ENCODE measurements at places on chromosomes 1 and 21.

DNA sequence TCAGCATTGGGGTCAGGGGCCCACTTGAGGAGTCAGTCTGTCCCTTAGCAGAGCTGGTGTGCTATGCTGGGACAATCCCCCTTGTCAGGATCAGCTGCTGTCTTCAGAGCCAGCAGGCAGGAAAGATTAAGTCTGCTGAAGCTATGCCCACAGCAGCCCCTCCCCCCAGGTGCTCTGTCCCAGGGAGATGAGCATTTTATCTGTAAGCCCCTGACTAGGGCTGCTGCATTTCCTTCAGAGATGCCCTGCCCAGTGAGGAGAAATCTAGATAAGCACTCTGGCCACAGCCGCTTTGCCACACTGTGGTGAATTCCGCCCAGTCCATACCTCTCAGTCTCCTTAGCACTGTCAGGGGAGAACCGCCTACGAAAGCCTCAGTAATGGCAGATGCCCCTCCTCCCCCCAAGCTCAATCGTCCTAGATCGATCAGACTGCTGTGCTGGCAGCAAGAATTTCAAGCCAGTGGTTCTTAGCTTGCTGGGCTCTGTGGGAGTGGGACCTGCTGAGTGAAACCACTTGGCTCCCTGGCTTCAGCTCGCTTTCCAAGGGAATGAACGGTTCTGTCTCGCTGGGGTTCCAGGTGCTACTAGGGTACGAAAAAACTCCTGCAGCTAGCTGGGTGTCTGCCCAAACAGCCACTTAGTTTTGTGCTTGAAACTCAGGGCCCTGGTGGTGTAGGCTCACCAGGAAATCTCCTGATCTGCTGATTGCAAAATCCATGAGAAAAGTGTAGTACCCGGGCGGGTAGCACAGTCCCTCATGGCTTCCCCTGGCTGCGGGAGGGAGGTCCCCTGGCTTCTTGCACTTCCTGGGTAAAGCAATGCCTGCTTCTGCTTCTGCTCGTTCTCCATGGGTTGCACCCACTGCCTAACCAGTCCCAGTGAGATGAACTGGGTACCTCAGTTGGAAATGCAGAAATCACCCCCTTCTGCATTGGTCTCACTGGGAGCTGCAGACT, 25.1 kb upstream of the TP53BP2 start:
- peak; percentile 42 for DNase-seq

- no peak for DNase-seq
These were observed 167.5 kb upstream of the CAMK1G start for GRCh38 chr1:209416039-209416438.

DNA sequence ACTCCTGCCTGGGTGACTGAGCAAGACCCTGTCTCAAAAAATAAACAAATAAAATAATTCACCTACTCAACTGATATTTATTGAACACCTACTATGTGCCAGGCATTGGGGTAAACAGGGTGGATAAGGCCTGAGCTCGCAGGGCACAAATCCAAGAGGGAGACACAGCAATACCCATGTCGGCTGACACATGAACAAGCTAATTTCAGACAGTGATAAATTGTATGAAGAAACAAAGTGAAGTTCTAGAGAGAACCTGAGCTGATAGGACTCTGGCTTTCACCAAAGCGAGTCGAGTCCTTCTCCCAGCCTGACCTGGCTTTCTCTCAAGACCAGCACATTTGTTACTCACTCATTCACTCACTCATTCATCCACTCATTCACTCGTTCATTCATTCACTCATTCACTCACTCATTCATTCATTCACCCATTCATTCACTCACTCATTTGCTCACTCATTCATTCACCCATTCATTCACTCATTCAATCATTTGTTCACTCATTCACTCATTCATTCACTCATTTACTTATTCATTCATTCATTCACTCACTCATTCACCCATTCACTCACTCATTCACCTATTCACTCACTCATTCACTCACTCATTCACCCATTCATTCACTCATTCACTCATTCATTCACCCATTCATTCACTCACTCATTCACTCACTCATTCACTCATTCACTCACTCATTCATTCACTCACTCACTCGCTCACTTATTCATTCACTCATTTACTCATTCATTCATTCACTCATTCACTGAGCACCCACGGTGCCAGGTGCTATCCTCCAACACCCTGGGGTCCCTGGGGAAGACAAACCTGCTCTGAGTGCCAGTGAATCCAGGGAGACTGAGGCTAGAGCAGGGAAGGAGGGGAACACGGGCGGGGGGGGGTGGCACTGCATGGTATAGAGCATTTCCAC, 37.4 kb upstream of the CASZ1 start:
- no peak for DNase-seq

DNA sequence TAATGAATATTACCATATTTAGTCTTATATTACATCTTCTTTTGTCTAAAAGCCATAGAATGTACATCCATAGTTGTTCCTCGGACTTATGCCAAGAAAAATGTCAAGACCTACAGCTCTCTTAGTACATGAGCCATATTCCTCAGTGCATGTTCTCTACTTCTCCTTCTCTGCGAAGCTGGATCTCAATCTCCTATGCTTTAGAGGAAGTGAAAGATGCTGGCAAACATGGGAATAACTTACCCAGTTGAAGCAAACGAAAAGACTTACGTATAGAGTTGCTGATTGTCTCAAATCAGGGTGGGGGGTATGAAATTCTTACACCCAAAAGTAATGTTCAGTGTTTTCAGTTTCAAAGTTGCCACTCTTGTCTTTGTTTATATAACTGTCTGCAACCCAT, 32.7 kb downstream of the OR13G1 start:
- no peak for DNase-seq

DNA sequence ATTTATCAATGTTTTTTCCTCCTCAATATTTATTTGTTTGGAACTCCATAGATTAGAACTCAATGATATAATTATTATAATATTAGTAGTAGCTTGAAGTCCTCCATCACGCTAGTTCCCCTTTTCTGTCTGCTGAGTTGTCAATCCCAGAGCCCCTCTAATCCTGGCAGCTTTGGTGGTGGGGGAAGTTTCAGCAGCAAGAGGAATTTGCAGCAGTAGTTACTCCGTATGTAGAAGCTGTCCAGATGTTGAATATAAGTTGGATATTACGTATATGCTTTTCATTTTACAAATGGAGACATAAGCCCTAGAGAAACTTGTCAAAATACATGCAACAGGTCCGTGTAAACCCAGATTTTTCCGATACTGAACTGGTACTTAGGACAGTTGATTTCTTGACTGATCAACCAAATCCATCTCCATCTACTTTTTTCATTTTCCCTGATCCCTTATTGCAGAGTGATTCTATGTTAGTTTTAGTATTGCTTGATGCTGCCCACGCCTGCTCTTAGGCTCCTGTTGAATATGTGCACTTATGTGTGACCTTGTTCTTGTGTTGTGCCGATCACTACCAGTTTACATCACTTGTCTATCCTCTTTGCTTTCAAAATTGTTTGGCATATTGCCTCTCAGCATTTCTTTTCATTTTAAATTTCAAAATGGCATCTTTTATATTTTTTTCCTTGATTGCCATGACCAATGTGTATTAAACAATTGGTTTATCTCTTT, 28.1 kb downstream of the SMAP2 start:
- DNase-seq, result no peak

- no peak for DNase-seq
These were observed 40.5 kb downstream of the PLPPR5 start for GRCh38 chr1:98964198-98964597.

- DNase-seq, result no peak
These were observed 44.4 kb upstream of the RABGAP1L start for GRCh38 chr1:174114788-174115448.

GRCh38 chr1:101463195-101463594, 226.4 kb downstream of the S1PR1 start:
- no peak for DNase-seq

DNA sequence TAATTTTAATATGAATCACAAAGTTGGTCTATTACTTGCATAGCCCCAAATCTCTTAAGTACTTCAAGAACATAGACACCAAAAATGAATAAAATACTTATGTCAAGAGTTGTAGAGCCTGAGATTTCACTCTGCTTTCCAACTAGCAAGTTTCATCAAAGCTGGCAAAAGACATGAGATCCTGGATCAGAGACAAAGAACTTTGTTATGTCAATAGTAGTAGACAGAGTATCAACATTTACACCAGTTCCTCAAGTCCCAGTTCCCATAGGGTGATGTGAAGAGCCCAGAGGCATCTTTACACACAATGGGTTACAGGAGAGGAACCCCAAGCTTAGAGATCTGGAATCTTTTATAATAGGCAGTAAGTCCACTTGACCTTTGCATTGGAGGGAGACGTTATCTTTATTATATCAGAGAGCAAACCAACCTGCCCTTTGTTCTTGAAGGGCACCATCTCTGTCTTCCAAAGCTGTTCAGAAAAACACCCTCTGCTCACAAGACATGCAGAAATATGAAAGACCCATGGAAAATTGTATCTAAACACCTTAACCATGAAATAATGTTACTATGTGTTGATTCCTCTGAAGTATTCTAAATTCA, 174.4 kb upstream of the GALNT2 start:
- no peak for DNase-seq

DNA sequence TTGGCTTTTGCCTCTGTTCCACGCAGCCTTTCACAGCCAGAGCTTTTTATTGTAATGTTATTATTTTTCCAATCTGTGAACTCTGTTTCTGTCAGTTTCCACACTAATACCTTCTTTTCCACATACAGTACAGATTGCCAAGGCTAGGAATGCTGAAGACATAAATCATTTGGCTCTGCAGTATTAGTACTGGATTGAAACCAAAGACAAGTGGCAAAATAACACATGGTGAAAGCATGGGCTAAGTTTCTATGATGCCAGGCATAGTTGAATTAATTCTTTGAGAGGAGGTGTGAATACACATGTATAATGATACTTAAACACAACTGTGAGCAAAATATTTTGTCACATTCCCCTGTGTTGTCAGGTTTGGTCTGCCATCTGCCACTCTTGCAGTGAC, 73.5 kb downstream of the TMEM200B start:
- no peak for DNase-seq

- DNase-seq, result no peak
These were observed 1.3 kb downstream of the ATXN7L2 start for GRCh38 chr1:109485001-109485400.

- DNase-seq, result no peak
These were observed 8.5 kb downstream of the GPR157 start for GRCh38 chr1:9120312-9120958.

GRCh38 chr1:15243275-15244043, 3.6 kb upstream of the FHAD1 start:
- no peak for DNase-seq

- no peak for DNase-seq
These were observed 18.8 kb upstream of the LIN9 start for GRCh38 chr1:226327761-226328162.

DNA sequence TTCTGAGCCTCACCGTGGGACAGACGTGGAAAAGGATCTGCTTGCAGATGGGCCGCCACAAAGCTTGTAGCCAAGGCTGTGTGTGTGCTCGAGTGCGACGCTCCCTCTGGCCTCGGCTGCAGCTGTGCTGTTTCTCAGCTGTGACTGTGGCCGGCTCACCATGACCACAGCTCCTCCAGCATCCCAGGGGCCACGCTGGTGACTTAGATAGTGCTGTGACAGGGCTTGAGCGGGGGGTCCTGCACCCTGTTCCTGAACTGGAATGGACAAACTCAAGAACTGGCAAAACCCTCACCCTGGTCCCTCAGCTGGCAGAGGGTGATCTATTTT, 17.4 kb upstream of the ACTRT2 start:
- DNase-seq, result no peak

GRCh38 chr21:31554511-31555022, 104.9 kb upstream of the SOD1 start:
- DNase-seq, result no peak

- DNase-seq, result peak; percentile 20
These were observed 20.9 kb downstream of the SLAMF1 start for GRCh38 chr1:160625725-160626498.

GRCh38 chr21:46297338-46298271, 11.5 kb downstream of the YBEY start:
- no peak for DNase-seq

GRCh38 chr1:23555986-23556634, 3.2 kb downstream of the ID3 start:
- DNase-seq, result no peak

- DNase-seq, result no peak
These were observed 80.7 kb upstream of the CD34 start for GRCh38 chr1:207991583-207992026.

- DNase-seq, result no peak
These were observed 71.6 kb upstream of the C1orf21 start for GRCh38 chr1:184315254-184315653.

DNA sequence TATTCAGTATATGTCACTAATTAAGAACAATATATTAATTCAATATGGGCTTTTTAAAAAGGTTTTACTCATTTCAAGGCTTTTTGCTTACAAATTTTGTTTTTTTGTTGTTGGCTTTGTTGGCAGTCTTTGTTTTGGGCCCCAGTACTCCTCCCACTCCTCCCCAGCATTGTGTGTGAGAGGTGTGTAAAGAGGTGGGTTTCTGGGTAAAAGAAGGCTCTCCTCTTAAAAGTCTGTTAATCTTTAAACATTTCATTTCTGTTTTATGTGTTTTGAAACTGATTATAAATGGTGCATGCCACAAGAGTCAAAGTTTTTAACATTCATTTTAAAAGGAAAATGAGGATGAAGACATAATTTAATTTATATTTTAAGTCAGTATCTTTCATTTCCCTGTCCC, 79.6 kb downstream of the SASS6 start:
- no peak for DNase-seq

DNA sequence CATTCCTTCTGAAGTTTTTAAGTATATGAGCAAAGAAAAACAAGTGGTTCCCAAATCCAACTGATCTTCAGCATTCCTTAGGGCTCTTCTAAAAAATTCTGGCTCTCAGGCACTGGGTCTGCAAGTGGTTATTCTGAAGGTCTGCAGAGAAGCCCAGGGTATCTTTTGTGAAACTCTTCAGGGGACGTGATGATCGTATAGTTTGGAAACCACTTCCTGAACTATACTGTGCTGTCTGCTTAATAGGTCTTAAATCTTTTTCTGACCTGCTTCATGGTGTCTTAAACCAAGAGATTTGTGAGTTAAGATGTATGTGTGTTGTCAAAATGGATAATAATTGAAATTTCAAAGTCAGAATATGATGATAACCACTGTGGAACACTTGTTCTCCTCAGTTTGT, 115.5 kb downstream of the LHX9 start:
- no peak for DNase-seq

DNA sequence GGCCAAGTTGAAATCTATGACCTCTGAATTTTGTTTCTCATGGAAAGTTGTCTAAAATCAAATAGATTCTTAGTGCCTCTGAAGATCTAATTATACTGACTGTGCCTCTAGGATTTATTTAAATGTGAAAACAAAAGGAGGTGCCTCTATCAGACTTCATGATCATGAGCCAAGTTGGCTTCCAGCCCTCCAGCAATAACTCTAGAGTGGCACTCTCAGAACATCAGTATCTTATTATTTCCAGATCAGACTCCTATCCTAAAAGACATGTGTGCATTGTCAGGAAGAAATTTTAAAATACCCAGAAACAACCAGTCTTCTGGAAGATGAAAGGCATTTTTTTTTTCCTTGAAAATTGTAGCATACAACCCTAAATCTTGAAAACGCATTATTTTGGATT, 368.0 kb downstream of the PDE4B start:
- no peak for DNase-seq

- no peak for DNase-seq
These were observed 4.7 kb downstream of the CAP1 start for GRCh38 chr1:40045182-40045581.

GRCh38 chr1:87673309-87673708, 344.6 kb downstream of the LMO4 start:
- no peak for DNase-seq

GRCh38 chr1:10734375-10734774, 62.1 kb downstream of the CASZ1 start:
- DNase-seq, result no peak

- no peak for DNase-seq
These were observed 829.2 kb upstream of the ADAMTS5 start for GRCh38 chr21:27796106-27796505.
